CD4-positive, alpha-beta T cell treated with Interleukin-15 for 4 hours (primary cell): ENCODE measurements at places on chromosomes 7 and 10.

DNA sequence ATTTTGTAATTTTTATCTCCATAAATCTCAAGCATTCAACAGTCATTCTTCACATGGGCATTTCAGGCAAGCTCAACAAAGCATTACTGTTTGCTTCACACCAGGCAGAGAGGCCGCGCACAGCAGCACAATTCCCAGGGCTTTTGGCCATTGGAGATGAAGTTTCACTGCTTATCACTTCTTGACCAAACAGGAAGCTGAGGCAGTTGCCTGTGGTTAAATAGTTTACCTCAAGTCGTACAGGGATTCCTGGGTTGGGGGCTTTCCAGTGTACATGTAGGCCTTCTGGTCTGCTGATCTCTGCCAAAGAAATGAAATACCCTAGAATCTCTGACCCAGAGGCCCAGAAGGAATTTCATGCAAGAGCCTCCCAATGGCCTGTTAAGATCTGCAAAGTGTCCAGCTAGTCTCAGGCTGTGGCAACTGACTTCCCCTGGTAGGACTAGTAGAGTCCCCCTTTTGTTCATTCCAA lies 11.2 kb upstream of the PRDX3 start:
- no peak for DNase-seq

DNA sequence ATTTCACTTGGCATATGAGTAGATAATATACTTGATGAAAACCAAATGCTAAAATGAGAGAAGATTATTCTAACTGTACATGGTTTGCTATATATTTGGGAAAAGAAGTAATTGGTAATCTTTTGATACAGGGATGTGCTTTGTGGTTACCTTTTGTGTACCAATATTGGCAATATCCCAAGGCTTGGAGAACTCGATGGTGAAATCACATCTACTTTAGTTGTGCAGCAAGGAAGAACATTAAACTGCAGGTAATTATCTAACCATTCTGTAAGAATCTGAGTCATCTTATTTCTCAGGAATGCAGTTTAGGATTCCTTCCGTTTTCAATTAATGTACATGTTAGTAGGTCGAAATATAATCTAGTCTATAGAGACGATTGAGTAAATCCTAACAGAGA lies 64.1 kb downstream of the SRI start:
- no peak for DNase-seq

DNA sequence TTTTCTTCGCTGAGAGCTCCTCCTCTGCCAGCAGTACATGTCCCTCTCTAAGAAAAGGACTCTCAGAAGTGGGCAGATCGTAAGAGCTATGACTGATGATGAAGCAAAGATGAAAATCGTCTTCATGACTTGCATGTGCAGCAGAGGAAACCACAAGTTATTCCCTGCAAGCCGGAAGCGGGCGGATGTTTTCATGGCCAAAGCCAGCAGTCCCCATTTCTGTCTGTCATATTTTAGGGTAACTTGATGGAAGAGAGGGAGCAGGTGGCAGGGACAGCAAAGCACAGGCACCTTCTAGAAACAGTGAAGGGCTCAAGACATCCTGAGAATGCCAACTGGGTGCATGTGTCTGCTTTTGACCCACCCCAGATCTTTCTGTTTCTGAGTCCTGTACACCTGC lies 19.9 kb downstream of the KLF6 start:
- DNase-seq = peak; percentile 61

GRCh38 chr7:98836811-98837629 lies 32.8 kb downstream of the TMEM130 start:
- no peak for DNase-seq

- no peak for DNase-seq
These were observed 23.8 kb upstream of the AKR1C1 start for GRCh38 chr10:4939224-4940072.

- DNase-seq = no peak
These were observed 46.1 kb downstream of the ASB13 start for GRCh38 chr10:5620223-5620721.

DNA sequence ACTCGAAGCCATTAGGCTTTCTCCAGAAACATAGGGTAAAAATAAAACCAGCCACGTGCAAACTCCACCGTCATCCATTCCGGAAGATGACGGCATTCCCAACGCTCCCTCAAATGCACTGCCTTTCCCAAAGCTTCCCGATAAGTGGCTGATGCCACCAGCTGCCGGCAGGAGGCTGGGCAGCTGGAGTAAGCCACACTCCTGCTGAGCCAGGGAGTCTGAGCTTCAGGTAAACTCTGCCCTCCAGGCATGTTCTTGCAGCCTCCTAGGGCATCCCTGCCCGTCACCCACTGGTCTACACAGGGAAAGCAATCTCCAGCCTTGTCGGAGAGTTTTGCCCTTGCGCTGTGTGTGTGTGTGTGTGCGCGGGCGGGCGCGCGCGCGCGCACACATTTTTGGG lies 40.5 kb upstream of the TMEM273 start:
- DNase-seq = no peak

DNA sequence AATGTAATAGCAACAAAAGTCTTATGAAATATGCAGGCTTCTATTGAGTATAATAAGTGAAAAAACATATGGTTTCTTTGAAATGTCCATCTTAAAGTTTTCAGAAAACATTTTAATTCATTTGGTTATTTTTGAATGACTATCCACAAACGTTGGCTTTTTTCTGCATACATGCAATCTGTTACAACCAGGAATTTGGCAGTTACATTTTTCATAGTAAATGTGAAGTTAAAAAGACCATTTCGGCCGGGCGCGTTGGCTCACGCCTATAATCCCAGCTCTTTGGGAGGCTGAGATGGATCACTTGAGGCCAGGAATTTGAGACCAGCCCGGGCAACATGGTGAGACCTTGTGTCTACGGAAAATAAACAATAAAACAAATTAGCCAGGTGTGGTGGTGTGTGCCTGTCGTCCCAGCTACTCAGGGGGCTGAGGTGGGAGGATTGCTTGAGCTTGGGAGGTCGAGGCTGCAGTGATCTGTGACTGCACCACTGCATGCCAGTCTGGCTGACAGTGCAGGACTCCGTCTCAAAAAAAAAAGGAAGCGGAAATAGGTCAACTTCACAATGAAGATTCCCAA lies 73.9 kb upstream of the NMT2 start:
- no peak for DNase-seq
